Chondrocyte (in vitro differentiated cells): ENCODE measurements at places on chromosomes 11 and 22. TPM values are rescaled to one million over a fixed set of nuclear protein-coding genes. Genes with fewer than 3 reads are reported as not detected.

- DNase-seq: no peak
Observed at GRCh38 chr11:124176925-124177715, 6.0 kb upstream of the OR10D3 start.

DENND6B gene
- 7.7 to 8.8 TPM (median 8.1 TPM) in 3 replicates for total RNA-seq

- no peak for DNase-seq
Observed at GRCh38 chr11:121112498-121113455, 11.7 kb downstream of the TECTA start.

DNA sequence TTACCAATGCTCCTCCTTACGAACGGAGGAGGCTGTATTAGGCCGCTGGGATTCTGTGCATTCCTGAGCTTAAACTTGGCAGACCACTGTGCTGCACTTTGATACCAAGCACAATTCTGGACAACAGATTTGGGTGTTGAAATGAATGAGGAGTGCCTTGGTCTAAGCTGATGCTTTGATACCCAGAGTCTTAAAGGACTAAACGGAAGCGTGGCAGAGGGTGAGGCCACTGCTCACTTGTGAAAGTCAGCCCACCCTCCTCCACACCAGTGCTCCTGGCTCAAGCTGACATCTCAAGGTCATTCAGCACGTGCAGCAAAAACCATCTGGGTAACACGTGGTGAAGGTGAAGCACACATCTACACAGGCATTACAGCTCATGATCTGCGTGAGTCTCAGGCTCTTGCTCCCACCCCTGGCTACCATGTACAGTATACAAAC, 85.9 kb downstream of the MICAL3 start:
- DNase-seq: no peak

- no peak for DNase-seq
Observed at GRCh38 chr11:111067994-111068393, 177.5 kb upstream of the POU2AF2 start.

TIRAP gene
- 8.6 to 10.0 TPM (median 9.8 TPM) in 3 replicates for total RNA-seq

ANGPTL5 gene
- total RNA-seq: 4.0 TPM in 1 of 3 replicates, not detected in the others

SLC43A1 gene
- 5.2 to 5.6 TPM (median 5.3 TPM) in 3 replicates for total RNA-seq

CENPM gene
- total RNA-seq: 3.3 to 9.3 TPM (median 3.3 TPM) in 3 replicates

GRCh38 chr22:38129021-38129420, 18.5 kb upstream of the BAIAP2L2 start:
- no peak for DNase-seq

- DNase-seq: no peak
Observed at GRCh38 chr11:119424775-119425174, 1.8 kb upstream of the THY1 start.

DNA sequence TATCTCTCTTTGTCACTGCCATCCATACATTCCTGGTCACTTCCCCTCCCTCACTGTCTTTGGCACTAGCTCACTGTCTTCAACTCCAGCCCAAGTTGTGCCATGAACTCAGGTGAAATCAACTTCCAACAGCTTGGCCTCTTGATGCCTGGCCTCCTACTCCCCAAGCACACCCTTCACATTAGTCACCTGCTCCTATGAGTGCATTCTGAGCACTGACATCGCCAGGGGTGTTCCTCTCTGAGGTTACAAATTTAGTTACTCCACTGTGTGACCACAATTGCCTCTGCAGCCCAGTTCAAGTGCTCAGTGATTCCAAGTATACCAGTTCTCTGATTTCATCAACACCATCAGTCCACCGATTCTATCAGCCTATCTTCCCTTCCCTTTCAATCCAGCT, 10.8 kb downstream of the DRD2 start:
- no peak for DNase-seq

HTR3B gene
- total RNA-seq: not detected in 3 replicates
